ENCODE measurements at places on chromosomes 3 and 15.

GRCh38 chr3:187899246-187899645 is 154.0 kb upstream of the BCL6 start:
- DNase-seq: no peak

DNA sequence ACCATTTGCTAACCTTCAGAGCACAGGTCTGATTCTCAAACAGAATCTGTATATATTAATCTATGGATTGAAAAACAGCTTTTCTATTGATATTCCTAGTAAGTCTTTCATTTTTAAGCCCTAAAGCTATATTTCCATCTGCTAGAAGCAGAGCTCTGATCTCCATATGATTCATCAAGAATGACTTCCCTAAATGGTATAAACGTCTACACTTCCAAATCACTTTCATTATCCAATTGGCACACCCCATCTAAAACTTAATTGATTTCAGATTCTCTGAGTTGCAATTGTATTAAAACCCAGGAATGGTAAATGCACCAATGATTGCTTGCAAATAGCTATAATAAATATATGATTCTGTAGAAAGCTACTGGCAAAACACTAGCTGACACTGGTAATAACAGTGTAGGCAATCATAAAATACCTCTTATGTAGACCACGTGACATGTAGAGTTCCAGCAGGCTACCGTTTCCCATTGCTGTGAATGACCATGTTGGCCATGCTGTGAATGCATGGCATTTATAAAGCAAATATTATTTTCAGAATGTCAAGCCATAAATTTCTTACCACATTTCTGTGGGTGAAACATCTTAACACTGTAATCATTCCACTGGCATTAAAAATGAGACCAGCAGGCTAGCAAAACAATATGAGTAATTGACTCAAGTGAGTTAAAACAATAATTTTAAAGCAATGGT is 226.0 kb downstream of the ZMAT3 start:
- DNase-seq: no peak

DNA sequence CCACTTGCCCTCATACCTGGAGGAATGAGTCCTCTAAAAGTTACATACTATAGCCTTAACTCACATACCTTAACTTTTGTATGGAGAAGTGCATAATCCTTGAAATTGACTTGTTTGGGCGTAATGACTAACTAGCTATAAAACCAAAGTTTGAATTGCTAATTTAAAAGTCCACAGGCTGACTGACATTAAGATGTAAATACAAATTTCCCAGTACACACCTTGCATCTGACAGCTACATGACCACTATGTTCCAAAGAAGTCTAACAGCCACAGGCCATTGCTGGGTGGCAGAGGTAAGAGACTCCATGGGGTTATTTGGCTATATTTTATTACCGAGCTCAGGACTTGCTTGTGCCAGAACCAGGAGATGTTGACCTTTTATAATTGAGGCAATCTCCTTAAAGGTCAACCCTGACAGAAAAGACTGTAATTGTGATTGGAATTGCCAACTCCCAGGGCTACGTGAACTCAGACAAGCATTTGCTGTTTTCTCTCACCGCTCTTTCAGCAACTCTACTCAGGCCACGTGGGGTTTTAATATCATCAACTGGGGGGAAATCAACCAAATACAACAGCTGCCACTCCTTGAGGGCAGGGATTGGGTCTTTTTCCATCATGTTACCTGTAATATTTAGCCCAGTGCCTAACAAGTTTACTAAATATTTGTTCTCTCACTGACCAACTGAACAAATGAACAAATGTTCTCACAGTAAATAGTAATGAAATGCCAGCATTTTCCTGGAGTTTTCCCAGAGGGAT is 139.9 kb downstream of the SEMA6D start:
- DNase-seq: no peak

- DNase-seq: no peak
Observed at GRCh38 chr3:148990236-148990635, 1.1 kb upstream of the GYG1 start.

GRCh38 chr3:158769549-158769948 is 32.3 kb upstream of the MFSD1 start:
- no peak for DNase-seq

DNA sequence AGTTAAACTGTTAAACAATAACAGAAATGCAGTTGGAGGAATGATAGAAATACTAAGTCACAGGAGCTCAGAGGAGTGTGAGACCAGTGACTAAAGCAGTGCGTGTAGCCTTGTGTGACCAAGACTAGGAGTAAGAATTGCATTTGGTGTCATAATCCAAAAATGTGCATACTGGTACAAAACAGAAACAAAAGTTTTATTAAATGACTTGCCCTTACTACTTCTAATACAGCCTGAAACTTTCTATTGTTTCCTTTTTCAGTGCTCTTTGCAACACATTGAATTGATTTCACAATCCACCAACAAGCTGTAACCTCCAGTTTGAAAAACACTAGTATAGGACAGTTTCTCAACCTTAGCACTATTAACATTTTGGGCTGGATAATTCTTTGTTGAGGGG is 17.1 kb downstream of the SNX1 start:
- DNase-seq: no peak

DNA sequence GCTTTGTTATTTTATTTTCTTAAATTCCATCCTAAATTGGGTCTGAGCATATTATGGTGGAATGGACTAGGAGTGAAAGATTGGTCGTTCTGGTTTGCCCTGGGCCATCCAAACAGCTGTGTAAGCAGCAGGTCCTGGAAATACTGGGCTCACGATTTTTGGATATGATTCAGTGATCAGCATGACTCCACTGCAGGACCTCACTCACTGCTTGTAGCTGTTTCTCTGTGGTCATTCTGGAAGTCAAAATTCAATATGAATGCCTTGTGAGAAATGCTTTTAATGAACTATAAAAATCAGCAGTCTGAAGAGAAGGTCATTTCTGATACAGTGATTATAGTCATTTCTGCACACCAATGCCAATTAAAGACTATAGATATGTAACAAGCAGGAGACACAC is 185.0 kb downstream of the RBMS3 start:
- DNase-seq: no peak

- no peak for DNase-seq
Observed at GRCh38 chr15:86432861-86433260, 353.2 kb downstream of the AGBL1 start.

DNA sequence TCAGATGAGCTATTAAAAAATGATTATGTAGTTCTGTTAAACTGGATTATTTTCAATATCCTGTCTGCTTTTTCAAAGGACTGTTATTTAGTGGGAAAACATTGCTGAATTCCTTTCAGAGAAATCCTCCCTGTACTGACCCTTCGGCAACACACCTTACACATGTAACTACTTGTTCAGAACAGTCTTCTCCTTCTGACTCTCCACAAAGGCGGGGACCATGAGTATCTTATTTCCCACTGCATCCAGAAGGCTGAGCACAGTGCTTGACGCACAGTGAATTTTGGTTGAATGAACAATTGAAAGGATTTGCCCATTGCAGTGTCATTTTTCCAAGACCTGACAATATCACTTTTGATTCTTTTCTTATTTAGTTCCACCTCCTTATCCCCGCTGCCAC is 23.1 kb upstream of the CFAP161 start:
- no peak for DNase-seq

GRCh38 chr15:89751748-89752147 is 699 bp upstream of the MESP1 start:
- DNase-seq: no peak

GRCh38 chr3:127821394-127821793 is 921 bp downstream of the MGLL start:
- no peak for DNase-seq

- no peak for DNase-seq
Observed at GRCh38 chr3:66479532-66479947, 21.3 kb downstream of the LRIG1 start.

DNA sequence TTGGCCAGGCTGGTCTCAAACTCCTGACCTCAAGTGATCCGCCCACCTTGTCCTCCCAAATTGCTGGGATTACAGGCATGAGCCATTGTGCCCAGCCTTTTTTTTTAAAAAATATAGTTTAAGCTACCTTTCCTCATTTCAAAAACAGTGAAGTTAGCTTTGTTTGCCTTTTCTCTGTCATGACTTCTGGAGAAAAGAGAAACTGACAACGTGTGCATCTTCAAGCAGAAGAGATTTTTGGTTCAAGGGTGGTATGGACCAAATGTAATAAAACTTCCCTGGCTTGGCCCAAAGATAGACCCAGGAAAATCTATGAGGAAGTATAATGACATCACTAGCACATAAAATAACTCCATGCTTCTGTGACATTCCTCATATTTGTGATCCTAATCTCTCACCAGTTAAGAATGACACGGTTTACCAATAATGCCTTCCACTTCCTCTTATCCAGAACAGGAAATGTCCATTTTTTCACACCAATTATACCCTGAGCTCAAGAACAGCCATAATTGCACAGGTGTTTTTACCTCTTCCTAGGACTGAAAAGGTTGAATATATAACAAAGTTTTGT is 781.2 kb upstream of the NR2F2 start:
- DNase-seq: no peak

GRCh38 chr3:142857056-142857455 is 31.8 kb downstream of the PCOLCE2 start:
- DNase-seq: no peak

DNA sequence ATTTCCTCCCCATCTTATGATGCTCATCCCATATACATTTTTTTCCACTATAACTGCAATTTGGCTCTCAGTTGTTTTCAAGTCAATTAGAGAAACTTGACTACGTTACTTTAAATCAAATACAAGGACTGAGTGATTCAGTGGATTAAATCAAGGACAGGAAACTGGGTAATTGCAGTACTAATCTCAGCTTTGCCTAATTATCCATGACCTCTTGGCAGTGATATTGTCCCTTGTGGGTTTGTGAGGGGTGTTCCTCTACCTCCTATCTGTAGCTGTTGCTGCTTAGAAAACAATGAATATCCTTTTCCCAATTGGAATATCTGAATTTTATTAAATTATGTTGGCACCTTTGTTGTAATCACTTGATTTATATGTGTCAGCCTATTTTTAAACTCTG is 79.4 kb downstream of the ZPLD1 start:
- DNase-seq: no peak

- no peak for DNase-seq
Observed at GRCh38 chr3:45105855-45106671, 40.1 kb downstream of the CDCP1 start.

GRCh38 chr3:31102196-31102879 is 207.9 kb upstream of the GADL1 start:
- no peak for DNase-seq

- no peak for DNase-seq
Observed at GRCh38 chr3:12935023-12935860, 93.9 kb upstream of the RPL32 start.

DNA sequence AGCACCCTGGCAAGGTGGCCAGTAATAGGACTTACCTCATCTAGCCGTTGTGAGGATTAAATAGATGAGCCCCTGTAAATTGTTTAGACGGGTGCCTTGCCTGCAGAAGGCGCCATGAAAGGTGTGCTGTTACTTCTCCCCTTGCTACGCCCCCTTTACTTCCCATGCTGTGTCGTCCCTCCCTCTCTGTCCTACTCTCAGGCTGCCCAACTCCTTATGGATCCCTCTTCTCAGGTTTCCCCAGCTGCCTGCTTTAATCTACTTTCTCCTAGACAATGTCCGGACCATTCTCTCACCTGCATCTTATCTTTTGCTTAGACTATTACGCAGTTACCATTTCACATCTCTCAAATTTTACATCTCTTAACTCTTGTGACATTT is 1.7 kb upstream of the FBXW12 start:
- no peak for DNase-seq

DNA sequence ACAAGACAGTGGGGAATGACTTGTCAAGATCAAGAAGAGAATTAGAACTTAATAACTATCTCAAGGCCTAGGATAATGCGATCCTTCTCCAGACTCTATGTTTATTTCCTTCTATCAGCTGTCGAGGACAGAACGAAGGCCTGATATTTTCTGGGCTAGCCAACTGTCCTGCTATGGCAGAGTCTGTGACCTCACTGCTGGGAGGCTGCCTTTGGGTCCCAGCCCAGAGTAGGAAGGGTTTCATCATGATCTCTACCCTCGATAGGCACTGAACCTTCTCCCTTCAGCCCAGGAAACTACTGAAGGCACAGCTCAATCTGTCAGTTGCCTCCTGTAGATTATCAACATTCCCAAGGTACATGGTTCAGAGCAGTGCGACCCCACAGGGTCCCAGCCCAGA is 237.2 kb downstream of the ATP8B4 start:
- no peak for DNase-seq

DNA sequence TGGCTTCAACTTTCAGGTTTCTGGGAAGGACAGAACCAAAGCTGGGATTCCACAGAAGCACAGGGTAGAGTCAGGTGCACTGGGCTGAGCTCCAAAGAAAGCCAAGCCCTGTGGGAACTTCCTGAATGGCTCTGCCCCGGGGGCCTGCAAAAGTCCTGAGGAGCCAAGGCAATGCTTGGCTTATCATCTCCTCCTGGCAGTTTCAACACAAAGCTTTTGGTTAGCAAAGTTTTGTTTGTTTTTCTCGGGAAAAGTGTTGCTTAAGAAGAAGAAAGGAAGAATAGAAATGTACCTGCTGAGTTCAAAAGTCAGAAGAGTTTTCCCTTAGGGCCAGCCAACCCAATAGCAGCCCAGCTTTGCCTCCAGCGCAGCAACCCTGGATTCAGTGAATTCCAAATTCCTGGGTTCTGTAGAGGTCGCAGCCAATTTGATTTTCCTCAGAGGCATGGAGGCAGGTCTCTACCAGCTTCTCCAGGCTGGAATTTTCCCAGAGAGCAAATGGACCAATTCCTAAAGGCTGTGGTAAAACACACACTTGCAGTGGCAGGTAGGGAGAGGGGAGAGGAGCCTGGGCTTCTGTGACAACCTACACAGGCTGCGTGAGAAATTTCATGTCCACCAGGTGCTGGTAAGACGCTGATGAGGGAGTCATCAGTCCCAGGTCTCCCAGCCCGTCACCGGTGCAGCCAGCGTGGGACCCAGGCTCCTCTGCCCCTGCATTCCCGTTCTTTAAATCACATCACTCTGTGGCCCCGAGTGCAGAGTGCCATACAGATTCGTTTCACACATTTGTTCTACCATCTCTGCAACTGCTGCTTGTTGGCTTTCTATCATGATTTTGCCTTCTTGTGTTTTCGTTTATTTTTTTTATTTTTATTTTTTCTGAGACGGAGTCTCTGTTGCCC is 54.3 kb upstream of the SNRPA1 start:
- no peak for DNase-seq

GRCh38 chr3:72798552-72799195 is 49.6 kb downstream of the SHQ1 start:
- no peak for DNase-seq

DNA sequence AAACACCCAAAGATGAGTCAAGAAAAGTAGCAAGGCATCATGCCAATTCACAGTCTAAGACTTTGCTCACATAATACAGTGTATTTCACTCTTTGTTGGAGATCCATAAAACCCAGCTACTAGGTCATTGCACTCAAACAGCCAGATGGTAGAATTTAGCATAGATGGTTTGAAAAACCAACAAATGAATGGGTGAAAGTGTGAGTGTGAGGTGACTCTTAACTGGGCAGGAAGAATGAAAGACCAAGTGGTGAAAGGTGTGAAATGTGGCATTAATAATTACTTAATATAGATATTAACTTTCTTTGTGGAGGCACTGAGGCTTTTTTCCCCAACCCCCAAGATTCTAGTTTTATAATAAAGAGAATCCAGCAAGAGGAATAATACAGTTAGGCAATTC is 159.5 kb downstream of the SQOR start:
- no peak for DNase-seq

GRCh38 chr3:25781145-25781757 is 2.0 kb downstream of the NGLY1 start:
- no peak for DNase-seq

- no peak for DNase-seq
Observed at GRCh38 chr15:61137105-61137792, 91.9 kb downstream of the RORA start.

Data from ovary (tissue), 10 donors.